Stimulated activated CD4-positive, alpha-beta T cell treated with anti-CD3 and anti-CD28 coated beads, Interleukin-2, amount 100 ng/mL, for 48 hours (primary cell): ENCODE measurements at places on chromosomes 6 and 20.

DNA sequence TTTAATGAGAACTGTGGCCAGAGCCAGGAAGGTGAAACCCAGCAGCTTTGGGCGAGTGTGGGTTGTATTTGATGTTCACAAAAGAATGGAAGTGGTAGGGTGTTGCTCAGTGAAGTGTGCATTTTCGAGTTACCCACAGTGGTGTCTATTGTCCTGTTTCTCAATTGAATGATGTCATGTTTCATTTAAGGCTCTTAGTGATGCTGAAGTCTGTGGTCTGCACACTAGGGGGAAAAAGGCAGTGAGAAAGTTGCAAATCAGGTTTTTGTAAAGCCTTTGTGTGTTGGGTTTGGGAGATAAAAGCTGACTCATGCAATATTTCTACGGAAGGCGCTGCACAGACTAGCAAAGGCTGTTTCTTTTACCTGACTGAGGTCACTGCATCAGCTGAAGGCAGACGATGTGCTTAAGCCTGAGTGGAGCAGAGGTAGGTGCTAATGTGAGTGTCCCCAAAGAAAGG, 121.1 kb downstream of the PLEKHG1 start:
- no peak for DNase-seq

GRCh38 chr6:165883851-165884640, 221.0 kb upstream of the PDE10A start:
- no peak for DNase-seq

- DNase-seq: no peak
These were observed 165.4 kb downstream of the TAF4 start for GRCh38 chr20:61900011-61900944.

- DNase-seq: no peak
These were observed 153.7 kb upstream of the OLIG3 start for GRCh38 chr6:137647762-137648447.

GRCh38 chr20:36663031-36663430, 17.0 kb upstream of the SLA2 start:
- DNase-seq: no peak

- no peak for DNase-seq
These were observed at the start of gene SNAP91 for GRCh38 chr6:83708970-83709747. TSS of gene SNAP91 (minus strand) at chr6:83709101. CDS start at chr6:83707927, 1,174 bp downstream.

GRCh38 chr6:139863964-139864363, 489.5 kb upstream of the CITED2 start:
- DNase-seq: no peak

DNA sequence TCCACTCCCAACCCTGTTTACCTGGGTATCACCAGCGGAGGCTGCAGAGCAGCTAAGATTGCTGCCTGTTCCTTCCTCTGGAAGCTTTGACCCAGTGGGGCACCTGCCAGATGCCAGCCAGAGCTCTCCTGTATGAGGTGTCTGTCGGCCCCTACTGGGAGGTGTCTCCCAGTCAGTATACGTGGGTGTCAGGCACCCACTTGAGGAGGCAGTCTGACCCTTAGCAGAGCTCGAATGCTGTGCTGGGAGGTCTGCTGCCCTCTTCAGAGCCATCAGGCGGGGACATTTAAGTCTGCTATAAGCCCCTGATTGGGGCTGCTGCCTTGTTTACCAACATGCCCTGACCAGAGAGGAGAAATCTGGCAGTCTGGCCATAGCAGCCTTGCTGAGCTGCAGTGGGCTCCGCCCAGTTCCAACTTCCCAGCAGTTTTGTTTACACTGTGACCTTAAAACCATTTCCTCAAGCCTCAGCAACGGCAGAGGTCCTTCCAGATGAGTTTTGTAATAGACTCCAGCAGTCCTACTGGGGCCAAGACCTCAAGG, 2.8 kb downstream of the RAET1E start:
- no peak for DNase-seq

GRCh38 chr6:129448965-129449364, 261.0 kb downstream of the ARHGAP18 start:
- no peak for DNase-seq

DNA sequence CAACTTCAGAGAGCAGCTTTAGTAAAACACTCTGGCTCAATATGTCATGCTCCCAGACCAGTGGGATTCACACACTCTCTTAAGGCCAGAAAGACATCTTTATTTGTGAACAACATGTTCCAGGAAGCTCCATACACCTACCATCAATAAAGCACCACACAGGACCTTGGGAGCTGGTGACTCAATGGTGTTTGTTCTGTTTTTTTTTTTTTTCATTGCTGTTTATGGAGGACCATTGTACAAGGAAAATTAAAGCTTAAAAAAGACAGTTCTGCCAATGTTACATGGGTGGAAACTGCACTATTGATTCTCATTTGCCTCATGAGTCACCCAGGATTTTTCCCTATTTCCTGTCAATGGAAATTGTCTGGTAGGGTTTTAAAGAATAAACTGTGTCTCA, 36.3 kb upstream of the TENT5A start:
- no peak for DNase-seq

DNA sequence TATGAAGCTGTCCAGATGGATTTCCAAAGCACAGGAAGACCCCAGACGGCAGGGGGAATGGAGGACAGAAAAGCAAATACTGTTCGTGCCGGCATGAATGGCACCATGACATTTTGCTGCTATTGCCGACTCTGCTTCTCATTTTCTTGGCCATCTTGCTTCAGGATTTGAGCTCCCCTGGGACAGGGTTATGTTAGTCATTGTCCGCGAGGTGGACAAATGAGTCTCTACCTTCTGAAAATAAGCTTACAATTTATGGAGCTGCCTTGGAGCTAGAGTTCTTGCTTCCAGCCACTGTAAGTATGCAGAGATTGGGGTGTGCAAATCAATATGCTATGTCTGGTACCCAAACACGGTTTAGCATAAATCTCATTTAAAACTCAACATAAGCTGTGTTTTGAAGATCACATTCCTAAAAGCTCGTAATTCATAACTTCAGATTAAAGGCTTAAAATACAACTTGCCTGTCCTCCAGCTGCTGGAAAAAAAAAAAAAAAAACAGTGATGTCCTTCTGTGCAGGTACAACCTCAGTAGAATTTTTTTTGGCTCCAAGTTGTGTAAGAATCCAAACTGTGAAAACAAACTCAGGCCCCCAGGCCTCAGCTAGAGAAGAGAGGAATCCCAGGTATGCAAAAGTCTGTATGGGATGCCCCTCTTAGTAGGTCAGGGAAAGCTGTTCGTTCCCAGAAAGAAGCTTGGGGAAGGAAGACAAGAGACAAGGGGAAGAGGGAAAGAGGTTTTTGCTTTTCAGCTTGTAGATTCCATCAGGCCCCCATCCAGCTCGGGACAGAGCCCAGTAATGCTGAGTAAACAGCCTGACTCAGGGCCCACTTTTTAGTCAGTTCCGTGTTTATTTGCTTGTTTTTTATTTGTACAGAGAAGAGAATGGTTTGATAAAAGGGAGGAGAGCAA, 184.2 kb upstream of the FOXA2 start:
- DNase-seq: no peak

DNA sequence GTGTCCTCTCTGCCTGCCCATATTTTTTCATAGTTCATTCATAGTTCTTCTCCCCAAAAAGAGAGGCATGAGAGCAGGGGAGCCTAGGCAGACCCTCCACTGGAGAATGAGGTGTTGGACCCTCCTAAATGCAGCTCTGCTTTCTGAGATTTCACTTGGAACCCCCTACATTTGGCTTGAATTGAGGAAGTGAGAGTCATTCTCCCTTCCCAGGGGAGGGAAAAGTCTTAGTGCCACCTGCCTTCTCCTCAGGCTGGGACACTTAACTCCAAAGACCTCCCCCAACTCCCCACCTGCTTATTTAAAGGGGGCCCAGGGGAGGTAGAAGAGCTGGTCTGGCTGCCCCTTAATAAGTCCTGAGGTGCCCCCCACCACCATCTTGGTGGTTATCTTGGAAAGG, 78.2 kb downstream of the CHMP4B start:
- no peak for DNase-seq

- no peak for DNase-seq
These were observed 161.1 kb downstream of the FARS2 start for GRCh38 chr6:5422321-5422915.

GRCh38 chr6:161150566-161150965, 123.3 kb downstream of the AGPAT4 start:
- DNase-seq: no peak

- no peak for DNase-seq
These were observed 69.2 kb upstream of the TBC1D7 start for GRCh38 chr6:13397359-13398068.

DNA sequence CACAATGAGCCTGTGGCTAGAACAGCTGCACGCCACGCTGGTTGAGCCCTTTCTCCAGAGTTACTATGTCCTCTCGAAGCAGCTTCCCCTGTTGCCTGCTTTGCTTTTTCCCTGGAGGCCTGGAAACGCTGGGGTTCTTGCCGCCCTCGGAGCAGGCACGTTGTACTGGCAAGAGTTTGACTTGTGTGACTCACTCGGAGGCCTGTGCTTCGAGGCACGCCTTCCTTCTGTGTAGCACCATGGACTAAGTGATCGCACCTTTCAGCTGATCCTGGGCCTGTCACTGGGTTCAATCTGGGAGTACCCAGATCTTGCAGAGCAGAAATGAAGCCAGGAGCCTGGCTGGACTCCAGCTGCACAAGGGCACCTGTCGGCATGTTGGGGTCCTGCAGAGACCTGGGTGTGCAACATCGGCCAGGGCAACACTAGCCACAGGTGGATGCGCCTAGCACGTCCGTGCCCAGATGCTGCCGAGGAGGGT, 5.2 kb downstream of the INSM1 start:
- no peak for DNase-seq

DNA sequence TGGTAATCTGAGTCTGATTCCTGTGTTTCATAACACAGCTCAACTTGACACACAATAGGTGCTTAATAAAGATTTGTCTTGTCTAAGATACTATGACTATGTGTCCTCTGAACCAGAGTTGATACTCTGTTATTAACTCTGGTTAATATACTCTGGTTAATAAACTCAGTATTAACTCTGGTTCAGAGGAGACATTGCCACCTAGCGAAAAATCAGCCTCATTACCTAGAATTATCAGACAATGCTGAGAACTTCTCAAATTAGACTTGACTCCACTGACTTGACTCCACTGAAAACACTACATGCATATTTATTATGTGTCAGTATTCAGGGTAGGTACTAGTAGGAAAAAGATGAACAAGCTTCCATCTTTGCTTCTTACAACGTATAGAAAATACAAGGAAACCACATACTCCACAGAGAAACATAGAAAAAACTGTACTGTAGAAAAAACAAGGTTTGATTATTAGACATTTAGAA, 73.9 kb downstream of the AHI1 start:
- DNase-seq: no peak

GRCh38 chr6:79762370-79762769, 131.2 kb downstream of the SH3BGRL2 start:
- DNase-seq: no peak

- DNase-seq: no peak
These were observed 22.1 kb downstream of the CAGE1 start for GRCh38 chr6:7367408-7367807.

DNA sequence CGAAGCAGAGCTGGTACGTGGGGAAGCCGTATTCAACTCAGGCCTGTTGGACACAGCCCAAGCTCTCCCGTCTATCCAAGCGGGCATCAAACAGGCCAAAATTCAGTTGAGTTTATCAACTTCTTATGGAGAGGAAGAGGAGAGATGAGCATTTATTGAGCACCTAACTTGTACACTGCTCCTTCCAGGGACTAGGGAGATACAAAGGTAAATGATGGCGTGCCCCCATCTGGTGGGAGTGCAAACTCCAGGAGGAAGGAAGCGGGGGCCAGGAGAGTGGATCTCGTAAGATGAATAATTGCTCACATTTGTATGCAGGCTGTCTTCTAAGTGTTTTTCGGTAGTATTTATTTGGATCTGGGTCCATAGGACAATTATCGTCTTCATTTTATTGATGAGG, 146.6 kb downstream of the SOBP start:
- no peak for DNase-seq

DNA sequence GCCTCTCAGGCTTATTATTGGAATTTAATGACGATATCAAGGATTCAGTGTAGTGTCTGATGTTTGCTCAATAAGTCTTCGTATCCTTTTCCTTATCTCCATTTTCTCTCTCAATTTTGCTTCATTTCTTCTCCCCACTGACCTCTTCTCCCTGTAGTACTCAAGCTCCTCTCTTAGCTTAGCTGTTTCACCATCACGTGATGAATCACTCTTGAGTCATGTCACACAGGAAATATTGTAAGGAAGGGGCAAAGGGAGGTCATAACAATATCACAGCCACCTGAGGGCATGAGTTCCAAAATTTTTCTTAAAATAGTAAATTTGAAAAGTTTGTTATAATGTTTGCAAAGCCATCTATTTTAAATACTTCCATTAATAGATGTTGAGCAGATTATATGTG, 392.2 kb upstream of the MARCKS start:
- DNase-seq: no peak

GRCh38 chr6:4397307-4397706, 261.9 kb upstream of the ECI2 start:
- no peak for DNase-seq

DNA sequence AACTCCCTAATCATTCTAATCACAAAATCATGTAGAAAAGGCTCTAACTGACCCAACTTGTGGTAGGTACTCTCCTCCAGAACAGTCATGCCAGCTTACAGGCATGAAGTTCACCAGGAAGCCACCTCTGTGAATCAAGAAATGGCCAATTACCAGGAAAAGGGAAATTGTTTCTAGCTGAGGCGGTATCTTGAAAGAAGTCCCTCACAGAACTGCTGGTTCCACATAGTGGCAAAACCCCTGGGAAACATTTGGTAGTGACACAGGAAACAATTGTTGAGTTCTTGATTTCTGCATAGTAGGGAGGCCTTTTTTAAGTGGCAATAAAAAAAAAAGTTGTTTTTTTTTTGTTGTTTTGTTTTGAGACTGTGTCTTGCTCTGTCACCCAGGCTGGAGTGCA, 3.4 kb upstream of the ZHX3 start:
- no peak for DNase-seq

GRCh38 chr6:95679981-95680380, 102.6 kb downstream of the MANEA start:
- no peak for DNase-seq
